Activated naive CD4-positive, alpha-beta T cell (primary cell): ENCODE measurements at places on chromosomes 1 and 21.

DNA sequence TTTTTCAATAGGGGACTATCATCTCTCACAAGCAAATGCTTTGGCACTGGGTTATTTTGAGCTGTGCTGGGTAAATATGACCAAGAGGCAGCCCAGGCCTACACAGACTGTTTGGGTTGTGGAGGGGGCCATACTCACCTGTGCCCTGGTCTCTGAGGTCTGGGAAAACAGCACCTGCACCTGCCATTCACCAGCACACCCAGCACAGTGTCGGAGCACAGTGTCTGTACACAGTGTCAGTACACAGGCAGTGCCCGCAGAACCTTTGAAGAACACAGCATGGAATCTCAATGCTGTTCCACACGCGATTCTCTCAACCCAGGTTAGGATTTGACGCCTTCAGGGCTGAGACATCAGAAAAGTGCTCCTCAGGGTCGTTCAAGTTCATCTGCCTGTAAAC lies 35.0 kb upstream of the FAM89A start:
- DNase-seq, result no peak

DNA sequence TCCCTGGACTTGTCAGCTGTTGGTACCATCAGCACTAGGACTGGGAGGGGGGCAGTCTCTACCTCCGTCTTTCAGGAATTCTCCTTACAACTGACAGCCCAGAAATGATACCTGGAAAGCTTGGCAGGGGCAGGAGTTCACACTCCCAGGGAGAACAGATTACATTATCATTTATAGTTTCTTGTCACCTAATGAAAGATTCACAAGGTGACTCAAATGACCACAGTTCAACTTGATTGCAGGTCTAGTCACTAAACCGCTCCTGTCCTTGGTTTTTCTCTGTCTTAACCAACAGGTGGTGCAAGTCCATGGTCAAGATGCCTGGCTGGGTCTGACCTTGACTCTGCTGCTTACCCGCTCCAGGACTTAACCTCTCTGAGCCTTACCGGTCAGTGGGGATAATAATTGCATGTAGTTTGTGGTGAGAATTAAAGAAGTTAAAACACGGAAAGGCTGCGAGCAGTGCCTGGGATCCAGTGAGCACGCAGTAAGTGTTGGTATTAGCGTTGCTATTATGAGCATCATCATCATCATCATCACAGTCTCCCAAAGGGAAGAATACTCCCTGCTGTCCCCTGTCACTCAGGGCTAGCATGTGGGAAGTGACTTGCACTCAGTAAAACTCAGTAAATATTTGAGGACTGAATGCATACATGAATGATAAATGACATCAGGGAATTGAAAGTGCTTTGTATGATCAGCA lies 125.3 kb upstream of the CD34 start:
- no peak for DNase-seq

DNA sequence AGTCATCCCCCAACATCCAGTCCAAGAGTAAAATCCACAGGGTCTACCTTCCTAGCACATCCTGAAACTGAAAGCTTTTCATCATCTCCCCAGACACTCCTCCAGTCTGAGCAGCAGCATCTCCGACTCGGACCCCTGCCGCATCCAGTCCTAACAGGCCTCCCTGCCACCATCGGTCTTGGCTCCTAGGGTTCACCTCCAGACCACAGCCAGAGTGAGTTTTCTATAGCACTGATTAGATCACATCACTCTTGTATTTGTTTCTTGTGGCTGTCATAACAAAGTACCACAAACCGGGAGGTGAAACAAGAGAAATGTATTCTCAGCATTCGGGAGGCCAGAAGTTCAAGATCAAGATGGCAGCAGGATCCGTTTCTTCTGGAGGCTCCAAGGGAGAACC lies 187.8 kb downstream of the TOMM20 start:
- DNase-seq, result no peak

DNA sequence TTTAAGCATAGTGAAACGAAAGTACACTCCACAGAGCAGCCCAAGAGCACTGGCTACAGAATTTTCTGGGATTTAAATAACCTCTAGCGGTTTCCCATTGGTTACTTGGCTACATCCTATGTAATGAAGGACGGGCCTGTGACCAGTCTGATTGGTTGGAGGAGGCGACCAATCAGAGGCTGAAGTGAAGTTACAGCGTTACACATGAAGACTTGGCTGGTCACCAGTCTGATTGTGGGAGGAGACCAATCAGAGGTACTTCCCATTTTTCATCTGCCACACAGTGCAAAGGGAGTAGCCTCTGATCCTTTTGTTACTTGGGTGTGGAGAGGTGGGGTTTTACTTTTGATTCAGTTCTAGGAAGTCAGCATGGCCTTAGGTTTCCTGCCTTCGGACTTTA lies 142.7 kb upstream of the SERTAD4 start:
- no peak for DNase-seq

GRCh38 chr1:40422630-40423263 lies 27.5 kb upstream of the ZFP69B start:
- no peak for DNase-seq

DNA sequence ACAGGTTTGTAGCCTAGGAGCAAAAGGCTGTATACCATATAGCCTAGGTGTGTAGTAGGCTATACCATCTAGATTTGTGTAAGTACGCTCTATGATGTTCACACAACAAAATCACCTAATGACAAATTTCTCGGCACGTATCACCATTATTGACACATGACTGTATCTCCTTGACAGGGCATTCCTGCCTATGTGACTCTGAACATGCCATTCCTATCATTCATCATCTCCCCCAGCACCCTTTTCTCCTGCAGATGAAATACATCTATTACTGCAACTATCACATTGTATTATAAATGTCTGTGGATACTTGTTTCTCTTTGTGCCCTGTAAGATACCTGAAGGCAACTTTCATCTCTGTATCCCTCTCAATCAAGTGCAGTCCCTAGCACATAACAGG lies 29.9 kb downstream of the TP53BP2 start:
- DNase-seq, result no peak

DNA sequence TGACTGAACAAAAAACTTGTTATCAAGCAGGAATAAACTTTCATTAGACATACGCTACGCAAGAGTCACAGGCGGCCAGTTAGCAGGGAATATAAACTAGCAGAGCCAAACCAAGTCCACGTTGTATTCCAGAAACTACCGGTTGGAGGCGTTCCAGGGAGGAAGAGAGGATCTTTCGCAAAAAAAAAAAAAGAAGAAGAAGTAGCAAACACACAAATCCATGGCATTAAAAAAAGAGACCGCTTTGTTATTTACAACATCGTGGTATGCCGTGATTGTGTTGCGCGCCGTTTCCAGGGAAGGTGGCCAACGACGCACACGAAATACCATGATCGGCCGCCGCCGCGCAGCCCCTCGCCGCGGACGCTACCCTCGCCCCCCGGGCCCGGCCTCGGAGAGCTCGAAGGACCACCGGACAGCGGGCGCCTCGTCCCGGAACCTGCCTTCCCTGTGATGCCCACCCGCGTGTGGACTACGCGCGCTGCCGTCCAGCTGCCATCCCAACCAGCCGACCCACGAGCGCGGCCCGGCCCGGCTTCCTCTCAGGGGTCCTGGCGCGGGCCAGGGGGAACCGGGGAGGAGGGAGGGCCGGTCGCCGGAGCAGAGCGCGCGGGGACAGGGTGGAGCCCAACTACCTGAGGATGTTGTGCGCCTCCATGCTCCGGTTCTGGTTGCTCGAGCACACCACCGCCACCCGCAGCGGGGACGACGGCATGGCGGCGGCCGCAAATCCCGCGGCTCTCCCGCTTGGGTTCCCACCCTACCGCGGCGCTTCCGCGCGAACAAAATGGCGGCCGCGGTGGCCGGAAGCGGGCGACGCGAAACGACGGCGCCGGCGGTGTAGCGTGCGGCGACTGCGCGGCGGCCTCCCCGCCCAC lies 581 bp downstream of the SSU72 start:
- peak; percentile 49 for DNase-seq

GRCh38 chr1:193118803-193119730 lies 2.8 kb upstream of the CDC73 start:
- DNase-seq, result no peak

GRCh38 chr1:54459726-54460191 lies 53.6 kb upstream of the SSBP3 start:
- DNase-seq, result no peak

DNA sequence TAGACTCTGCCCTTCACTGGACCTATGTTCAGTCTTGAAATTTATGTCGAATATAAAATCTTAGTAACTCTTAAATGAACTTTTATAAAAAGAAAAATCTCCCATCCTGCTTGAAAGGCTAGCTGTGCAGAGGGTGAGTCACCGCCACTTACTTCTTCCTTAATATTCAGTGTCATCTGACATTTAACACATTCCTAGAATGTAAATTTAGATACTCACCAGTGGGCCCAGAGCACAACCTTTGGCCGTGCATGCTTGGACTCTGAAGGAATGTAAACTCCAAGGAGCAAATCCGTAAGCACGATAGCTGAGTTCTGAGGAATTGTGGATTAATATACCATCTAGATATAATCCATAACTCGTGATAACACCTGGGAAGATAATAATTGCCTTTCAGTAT lies 403.3 kb downstream of the KCTD3 start:
- DNase-seq, result no peak

- DNase-seq, result no peak
Measured at GRCh38 chr1:8598060-8598724, 219.2 kb downstream of the RERE start.

- DNase-seq, result no peak
Measured at GRCh38 chr1:19488136-19488535, 2.8 kb upstream of the CAPZB start.

GRCh38 chr1:39332828-39333227 lies 128.3 kb downstream of the MACF1 start:
- no peak for DNase-seq

DNA sequence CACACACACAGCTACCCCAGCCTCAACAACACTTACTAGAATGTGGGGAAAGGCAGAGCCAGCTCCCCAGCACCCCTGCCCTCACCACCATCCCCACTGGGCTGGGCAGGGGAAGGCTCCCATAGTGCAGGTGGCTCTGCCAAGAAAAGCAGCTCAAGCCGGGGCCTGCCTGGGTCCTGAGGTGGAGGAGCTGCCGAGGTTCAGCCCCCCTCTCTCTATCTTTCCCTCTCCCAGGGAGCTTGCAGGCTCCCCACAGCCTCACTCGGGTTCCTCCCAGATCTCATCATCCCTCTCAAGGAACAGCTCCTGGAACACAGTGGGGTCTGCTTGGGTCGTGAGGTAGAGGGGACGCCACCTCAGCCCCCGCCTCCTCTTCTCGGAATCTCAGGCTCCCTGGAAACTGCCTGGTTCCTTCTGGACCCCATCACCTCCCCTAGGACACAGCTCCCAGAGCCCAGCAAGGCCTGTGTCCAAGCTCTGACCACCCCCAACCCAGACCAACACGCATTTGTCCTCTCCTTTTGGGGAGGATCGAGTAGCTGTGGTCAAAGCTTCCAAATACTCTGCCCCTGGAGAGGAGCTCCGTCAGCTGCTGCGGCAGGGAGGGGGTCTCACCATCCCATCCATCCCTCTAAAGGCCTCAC lies 704 bp downstream of the S100A16 start:
- no peak for DNase-seq

GRCh38 chr1:210653771-210654170 lies 325.1 kb downstream of the HHAT start:
- no peak for DNase-seq

DNA sequence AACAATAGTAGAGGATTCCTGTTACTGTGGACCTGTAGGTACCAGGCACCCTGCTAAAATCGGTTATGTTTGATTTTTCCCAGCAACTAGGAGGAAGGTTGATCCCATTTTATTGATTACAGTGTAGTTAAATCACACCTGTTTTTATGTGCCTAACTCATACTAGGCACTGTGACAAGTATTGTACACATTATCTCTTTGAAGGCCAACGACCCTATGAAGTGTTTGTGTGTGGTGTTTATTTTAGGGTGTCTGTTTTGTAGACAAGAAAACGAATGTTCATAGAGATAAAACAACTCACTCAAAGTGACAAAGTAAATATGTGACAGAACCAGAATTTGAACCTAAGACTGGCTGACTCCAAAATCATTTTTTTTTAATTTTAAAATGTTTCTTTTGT lies 49.5 kb downstream of the FGGY start:
- DNase-seq, result no peak

- no peak for DNase-seq
Measured at GRCh38 chr1:58197811-58198210, 348.7 kb downstream of the OMA1 start.

GRCh38 chr1:174569240-174569639 lies 121.5 kb downstream of the GPR52 start:
- no peak for DNase-seq

GRCh38 chr1:38685388-38685787 lies 174.2 kb downstream of the RRAGC start:
- DNase-seq, result no peak

DNA sequence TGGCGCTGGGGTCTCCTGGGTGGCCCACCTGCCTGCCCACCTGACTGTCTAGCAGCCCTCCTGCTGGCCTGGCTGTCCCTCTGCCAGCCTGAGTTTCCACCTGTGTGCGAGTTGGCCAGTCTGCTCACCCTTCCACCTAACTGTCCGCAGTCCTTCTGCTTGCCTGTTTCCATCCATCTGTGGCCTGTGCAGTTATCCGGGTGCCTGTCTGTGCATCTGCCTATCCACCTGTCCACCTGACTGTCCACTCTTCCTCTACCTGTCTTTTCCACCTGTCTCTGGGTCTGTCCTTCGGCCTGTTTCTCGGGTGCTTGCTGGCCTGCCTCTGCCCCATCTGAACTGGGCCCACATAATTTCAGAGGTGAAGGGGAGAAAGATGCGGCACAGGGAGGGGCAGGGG lies 1.9 kb downstream of the KCNQ4 start:
- DNase-seq, result no peak

- no peak for DNase-seq
Measured at GRCh38 chr1:8540261-8540941, 222.5 kb downstream of the SLC45A1 start.

DNA sequence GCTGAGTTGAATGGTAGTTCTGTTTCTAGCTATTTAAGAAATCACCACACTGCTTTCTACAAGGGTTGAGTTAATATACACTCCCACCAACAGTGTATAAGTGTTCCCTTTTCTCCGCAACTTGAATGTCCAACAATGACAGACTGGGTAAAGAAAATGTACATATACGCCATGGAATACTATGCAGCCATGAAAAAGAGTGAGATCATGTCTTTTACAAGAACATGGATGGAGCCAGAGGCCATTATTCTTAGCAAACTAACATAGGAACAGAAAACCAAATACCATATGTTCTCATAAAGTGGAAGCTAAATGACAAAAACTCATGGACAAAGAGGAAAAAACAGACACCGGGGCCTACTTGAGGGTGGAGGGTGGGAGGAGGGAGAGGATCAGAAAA lies 14.8 kb upstream of the TTLL7 start:
- no peak for DNase-seq

- no peak for DNase-seq
Measured at GRCh38 chr1:114104949-114105348, 48.7 kb downstream of the SYT6 start.

DNA sequence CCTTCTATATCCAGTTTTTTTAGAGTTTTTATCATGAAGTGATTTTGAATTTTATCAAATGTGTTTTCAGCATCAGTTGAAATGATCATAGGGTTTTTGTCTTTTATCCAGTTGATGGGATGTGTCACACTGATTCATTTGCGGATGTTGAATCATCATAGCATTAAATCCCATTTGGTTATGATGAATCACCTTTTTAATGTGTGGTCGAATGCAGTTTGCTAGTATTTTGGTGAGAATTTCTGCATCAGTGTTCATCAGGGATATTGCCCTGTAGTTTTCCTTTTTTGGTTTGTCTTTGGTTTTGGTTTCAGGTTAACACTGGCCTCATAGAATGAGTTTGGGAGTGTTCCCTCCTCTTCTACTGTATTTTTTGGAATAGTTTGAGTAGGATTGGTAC lies 80.3 kb downstream of the DIRAS3 start:
- DNase-seq, result no peak
